ENCODE measurements at places on chromosomes 11 and 22. TPM values are rescaled to one million over a fixed set of nuclear protein-coding genes. Genes with fewer than 3 reads are reported as not detected.

OR52I1 gene
- not detected for total RNA-seq

HPX gene
- 0.13 TPM for total RNA-seq

GGT5 gene
- 4.2 TPM for total RNA-seq

SOX10 gene
- total RNA-seq = not detected

OR51B4 gene
- total RNA-seq = not detected

SVIP gene
- total RNA-seq = 9.2 TPM

SCT gene
- total RNA-seq = not detected

TLCD5 gene
- 9.3 TPM for total RNA-seq

MISFA gene
- total RNA-seq = not detected

C11orf42 gene
- not detected for total RNA-seq

ZP1 gene
- total RNA-seq = not detected

NAV2 gene
- 48.7 TPM for total RNA-seq

CREBZF gene
- total RNA-seq = 21.4 TPM

DEUP1 gene
- total RNA-seq = not detected

GAB4 gene
- not detected for total RNA-seq

RHOD gene
- 97.0 TPM for total RNA-seq

OLFML1 gene
- not detected for total RNA-seq

SLCO2B1 gene
- total RNA-seq = 1.7 TPM

PDGFD gene
- 3.5 TPM for total RNA-seq

AQP11 gene
- total RNA-seq = 0.75 TPM

KRTAP5-10 gene
- total RNA-seq = not detected

TEX12 gene
- total RNA-seq = not detected

OVOL1 gene
- 15.8 TPM for total RNA-seq

FBLN1 gene
- total RNA-seq = 29.0 TPM

MS4A6A gene
- total RNA-seq = 2.3 TPM

PDE2A gene
- total RNA-seq = 4.3 TPM

OR52E8 gene
- total RNA-seq = not detected

TREH gene
- total RNA-seq = not detected

GGTLC2 gene
- not detected for total RNA-seq

MOB2 gene
- 18.1 TPM for total RNA-seq

SLC43A3 gene
- total RNA-seq = 108 TPM

ME3 gene
- total RNA-seq = 43.1 TPM

SNX15 gene
- 28.8 TPM for total RNA-seq

Data from kidney epithelial cell (primary cell).